ENCODE measurements at places on chromosomes 2 and 18.

DNA sequence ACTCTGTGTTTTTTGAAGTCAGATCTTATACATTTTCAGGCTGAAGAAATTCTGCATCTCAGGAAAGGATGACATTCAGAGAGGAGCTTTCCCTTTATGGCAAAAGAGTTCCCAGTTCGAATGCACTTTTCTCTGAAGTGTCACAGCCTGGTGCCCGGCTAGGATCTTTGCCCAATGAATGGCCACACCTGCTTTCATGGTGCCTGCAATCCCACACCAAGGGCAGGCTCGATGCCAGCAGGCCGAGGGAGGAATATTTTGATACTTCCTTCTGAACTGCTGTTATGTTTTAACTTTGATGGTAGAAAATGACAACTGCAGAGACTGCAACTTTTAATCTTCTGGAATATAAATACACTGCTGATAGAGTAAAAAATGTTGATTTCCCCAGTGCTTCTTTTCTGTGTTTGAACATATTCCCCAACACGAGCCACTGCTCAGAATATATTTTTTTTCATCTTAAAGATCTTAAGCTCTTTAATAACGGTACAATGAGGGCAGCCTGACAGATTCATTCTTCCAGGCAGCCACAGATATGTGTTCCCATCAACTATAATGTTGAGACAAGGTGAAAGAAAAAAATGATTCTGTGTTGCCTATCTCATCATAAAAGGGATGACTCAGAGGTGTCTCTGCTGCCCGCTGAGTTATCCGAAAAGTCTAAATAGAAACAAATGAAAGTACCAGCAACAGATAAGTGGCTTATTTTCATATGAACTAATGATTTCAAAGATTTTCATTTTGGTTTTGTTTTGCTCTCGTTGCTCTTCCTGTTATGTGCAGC is 848.5 kb downstream of the DCDC2C start:
- DNase-seq = no peak

DNA sequence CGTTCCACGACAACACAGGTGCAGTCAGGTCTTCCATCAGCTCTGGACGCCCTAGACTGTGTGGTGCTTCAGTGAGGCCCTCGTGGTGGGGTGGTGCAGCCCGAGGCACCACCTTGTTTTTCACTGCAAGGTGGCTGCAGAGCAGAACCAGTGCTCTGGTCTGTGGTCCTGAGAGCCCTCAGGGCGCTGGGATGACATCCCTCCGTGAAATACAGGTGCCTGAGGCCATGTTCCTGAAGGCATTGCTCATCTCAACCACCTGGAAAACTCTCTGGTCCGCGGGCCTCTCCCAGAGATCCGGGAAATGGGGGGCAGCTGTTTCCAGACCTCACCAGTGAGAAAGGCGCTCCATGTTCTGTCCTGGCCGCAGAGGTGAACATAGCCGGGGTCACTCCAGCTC is 119.2 kb downstream of the ACOXL start:
- no peak for DNase-seq

GRCh38 chr18:44732238-44732563 is 51.5 kb downstream of the SETBP1 start:
- no peak for DNase-seq

GRCh38 chr2:524442-524841 is 152.8 kb downstream of the TMEM18 start:
- DNase-seq = no peak

DNA sequence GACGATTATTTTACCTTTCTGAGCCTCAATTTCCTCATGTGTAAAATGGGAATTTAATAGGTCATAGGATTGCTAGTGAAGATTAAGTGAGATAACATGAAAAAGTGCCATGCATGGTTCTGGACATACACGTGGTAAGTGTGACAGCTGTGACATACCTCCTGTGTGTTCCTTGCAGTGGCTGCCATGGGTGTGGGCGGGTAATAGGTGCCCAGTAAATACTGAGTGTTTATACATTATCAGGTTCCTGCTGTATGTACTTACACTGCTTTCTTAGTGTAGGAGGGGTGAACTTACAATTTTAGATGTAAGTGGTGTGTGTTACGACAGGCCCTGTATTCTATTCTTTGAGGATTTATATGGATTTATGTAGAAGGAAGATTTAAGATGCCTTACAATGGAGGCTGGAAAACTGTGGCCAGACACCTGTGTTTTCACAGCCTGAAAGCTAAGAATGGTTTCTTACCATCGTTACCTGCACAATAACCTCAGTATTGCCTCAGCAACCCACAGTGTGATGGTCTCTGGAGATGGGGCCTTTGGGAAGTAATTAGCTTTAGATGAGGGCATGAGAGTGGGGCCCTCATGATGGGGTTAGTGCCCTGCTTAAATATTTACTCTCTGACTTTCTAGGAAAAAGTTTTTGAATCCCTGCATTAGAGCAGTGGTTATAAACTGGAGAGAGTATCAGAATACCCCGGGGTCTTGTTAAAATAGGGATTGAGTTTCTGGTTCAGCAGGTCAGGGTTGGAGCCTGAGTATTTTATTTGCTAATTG is 78.1 kb downstream of the ASAP2 start:
- DNase-seq = no peak

GRCh38 chr18:1892191-1892590 is 679.1 kb downstream of the METTL4 start:
- DNase-seq = no peak

GRCh38 chr2:28750316-28751251 is 1.0 kb upstream of the PPP1CB start:
- peak; percentile 57 for DNase-seq

GRCh38 chr2:136225950-136226835 is 108.2 kb upstream of the CXCR4 start:
- DNase-seq = no peak

- peak; percentile 65 for DNase-seq
These were observed 539 bp downstream of the LAPTM4A start for GRCh38 chr2:20050646-20051531.

DNA sequence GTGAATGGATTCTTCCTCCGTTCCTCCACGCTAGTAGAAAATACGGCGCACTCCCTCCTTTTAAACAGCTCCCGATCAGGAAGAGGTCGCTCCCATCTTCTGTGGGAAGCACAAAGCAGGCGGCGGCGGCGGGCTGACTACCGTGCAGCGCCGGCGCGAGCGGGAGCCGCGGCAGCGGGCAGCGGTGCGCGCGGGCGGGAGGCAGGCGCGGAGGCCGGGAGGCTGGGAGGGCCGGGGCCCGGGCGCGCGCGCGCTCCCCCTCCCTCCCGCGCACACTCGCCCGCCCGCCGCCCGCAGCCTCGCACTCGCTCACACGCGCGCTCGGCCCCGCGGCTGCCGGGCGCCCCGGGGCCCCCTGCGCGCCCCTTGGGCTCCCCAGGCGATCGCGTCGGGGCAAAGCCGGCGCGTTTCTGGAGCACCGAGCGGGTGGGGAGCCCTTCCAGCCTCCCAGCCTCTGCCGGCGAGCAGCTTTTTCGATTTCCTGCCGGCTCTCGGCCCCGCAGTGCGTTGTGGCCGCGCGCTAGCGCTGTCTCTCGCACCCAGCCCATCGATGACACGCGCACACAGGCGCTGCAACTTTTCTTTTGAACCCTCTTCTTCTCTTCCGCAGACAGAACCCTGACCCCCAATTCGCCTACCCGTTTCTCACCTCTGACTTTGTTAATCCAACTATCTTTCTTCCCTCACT is at the start of gene SLC8A1:
Gene SLC8A1 (minus strand): TSS at position 173 of the 688 bp plus-strand sequence.
- DNase-seq = no peak

DNA sequence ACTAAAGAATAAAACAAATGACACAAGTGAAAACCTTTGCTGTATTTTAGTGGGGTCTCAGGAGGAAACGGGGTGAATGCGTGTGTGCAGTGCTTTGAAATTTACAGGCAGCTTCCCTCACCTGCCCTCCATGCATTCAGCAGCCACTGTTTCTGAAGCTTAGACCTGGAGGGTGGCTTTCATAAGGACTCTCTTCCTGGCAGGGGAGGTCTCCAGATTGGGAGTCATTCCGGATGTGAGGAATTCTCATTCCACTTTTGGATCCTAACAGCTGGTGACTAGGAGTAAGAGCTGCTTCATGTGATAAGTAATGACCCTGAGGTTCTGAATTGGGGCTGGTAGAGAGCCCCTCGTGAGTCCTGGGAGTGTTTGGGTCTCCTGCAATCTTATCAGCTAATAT is 192.5 kb downstream of the SH3BP4 start:
- DNase-seq = no peak

GRCh38 chr18:63119647-63120046 is 199.9 kb downstream of the BCL2 start:
- DNase-seq = no peak

GRCh38 chr2:233691443-233692433 is 952 bp upstream of the UGT1A6 start:
- DNase-seq = no peak

DNA sequence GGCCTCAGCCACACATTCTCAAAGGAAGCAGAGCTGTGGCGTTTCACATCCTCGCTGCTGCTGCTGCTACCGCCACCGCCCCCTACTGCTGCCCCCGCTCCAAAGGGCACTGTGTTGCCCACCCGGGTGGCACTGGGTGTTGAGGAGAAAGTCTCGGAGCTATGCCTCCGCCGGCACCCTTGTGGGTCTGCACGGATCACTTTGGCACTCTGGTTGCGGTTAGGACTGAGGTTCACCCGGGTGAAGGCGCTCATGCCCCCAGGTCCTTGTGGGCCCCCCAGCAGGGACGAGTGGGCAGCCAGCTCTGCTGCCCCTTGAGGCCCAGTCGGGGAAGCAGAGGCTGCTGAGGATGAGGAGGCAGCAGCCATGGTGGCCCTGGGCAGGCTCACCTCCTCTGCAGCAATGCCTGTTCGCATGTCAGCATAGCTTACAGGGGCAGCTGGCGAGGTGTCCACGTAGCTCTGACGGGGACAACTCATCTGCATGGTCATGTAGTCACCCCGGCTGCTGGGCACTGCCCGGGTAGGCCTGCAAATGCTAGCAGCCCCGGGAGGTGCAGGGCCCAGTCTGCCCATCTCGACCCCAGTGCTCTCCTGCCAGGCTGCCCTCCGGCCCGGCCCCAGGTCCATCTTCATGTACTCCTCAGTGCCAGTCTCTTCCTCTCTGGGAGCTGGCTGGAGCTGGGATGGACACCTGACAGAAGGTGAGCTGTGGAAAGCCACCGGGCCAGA is 4.2 kb downstream of the IRS1 start:
- DNase-seq = no peak

- DNase-seq = no peak
These were observed 491.9 kb upstream of the CHAC2 start for GRCh38 chr2:53275743-53276142.

DNA sequence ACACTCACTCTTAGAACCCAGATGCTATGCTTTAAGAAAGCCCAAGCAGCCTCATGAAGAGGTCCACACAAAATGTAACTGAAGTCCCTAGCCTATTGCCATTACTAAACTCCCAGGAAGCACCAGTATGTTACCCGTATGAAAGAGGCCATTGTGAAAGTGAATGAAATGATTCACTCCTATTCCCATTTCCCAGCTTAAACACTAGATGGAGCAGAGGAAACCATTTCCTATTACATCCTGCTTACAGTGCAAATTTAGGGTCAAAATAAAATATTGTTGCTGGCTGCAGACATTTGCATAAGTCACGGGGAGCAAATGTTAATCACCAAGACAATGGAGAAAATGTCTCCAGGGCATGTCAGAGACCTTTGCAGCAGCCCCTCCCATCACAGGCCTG is 989.7 kb upstream of the CRIM1 start:
- DNase-seq = no peak

- DNase-seq = no peak
These were observed 70.7 kb downstream of the NDUFA10 start for GRCh38 chr2:239954166-239955086.

DNA sequence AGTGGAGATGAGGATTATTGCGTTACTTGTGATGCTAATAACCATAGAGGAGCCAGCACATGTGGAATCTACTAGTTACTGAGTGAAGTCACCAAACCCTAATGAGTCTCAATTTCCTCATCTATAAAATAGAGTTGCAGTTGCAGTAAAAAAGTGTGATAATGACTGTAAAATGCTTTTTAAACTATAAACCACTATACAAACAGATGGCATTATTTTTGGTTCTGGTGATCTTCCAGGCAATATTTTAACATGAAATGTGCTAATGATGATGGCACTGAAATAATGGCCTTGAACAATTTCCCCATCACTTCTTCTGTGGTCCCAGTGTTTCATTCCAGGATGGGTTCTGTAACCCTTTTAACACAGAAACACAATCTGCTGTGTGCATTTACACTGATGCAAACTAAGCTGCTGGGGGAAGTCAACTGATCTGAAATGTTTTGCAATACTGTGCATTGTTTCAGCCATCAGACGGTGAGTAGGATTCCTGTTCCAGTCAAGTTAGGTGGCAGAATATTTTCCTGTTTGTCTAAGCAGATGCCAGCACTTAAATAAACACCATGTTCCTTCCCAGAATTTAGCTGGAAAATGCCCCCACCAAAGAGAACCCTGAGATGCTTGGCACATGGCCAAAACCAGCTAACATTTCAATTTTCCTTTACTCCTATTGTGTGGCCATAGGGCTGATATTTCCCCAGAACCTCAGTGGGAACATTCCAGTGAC is 52.6 kb downstream of the TACR1 start:
- DNase-seq = no peak

DNA sequence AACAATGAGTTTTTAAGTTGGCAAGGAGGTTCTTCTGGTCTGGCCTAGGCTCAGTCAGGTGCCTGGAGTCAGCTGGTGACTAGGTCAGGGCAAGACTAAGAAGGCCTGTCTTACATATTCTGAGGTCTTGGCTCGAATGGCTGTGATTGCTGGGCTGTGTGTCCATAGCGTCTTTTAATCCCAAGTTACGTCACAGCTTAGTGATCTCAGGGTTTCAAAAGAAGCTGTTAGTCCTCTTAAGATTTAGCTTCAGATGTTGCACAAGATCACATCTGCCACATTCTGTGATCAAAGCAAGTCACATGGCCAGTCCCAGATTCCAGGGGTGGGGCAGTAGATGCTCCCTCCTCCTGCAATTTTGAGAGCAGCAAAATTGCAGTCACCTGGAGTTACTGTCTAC is 61.3 kb downstream of the PKP4 start:
- no peak for DNase-seq

- no peak for DNase-seq
These were observed 53.5 kb upstream of the C2orf15 start for GRCh38 chr2:99088017-99088416.
